ENCODE measurements at places on chromosomes 6 and 20.

GRCh38 chr6:133997267-133997666, 44.2 kb downstream of the TBPL1 start:
- no peak for DNase-seq

- no peak for DNase-seq
These were observed 223.5 kb upstream of the ID4 start for GRCh38 chr6:19613678-19614077.

DNA sequence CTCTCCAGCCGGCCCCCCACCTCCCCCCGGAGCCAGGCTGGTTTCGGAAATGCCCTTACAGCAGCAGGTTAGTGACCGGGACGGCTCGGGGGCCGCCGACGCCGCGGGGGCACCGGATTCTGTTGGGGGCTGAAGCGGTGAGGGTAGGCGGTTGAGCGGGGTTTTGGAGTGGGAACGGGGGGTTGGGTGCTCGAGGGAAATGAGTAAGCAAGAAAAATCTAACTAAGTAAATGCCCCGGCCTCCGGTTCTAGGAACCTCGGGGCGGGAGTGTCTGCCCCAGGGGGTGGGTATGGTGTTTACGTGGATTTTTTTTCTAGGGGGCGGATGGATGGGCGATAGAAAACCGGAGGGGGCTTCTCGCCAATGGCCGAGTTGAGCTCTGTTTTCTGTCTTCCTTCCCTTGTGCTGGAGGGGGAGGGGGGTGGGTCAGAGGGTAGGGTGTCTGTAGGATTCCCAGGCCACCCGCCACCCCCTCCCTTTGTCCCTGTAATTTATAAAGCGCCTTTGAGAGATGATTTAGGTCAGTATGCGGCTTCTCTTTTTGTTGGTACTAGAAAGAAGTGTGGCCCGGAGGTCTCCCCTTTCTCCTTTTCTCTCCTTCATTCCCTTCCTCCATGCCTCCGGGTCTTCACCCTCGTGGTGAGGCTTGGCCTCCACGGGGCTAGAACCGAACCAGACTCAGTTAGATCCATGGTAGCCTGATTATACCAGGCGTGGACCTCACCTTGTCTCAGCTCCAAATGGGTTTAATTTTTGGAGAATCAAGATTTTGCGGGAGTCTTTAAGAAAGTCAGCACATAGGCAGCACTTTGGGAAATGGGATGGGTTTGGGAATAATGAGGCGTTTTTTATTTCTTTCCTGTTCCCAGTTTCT, 2.3 kb downstream of the E2F3 start:
- peak; percentile 63 for DNase-seq

GRCh38 chr6:154331750-154332149, 24.9 kb downstream of the IPCEF1 start:
- DNase-seq: no peak

DNA sequence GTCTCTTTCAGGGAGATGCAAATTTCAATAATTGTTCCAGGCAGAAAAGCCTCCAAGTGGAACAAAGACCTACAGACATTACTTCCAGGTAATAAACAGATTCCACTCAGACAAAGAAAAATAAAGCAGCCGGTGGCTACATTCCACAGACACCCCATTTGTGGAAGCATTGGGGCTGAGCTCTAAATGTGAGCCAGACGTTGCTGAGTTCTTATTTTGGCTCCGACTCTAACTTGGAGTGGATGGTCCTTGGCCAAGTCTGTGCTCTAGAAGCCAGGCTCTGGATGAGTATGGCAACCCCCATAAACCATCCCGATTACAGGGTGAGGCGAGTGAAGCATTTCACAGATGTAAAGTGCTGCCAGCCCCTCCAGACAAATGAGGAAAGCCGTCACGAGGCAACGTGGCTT, 6.6 kb downstream of the TRAM2 start:
- DNase-seq: no peak

- no peak for DNase-seq
These were observed 3.3 kb downstream of the MAPRE1 start for GRCh38 chr20:32823078-32823477.

DNA sequence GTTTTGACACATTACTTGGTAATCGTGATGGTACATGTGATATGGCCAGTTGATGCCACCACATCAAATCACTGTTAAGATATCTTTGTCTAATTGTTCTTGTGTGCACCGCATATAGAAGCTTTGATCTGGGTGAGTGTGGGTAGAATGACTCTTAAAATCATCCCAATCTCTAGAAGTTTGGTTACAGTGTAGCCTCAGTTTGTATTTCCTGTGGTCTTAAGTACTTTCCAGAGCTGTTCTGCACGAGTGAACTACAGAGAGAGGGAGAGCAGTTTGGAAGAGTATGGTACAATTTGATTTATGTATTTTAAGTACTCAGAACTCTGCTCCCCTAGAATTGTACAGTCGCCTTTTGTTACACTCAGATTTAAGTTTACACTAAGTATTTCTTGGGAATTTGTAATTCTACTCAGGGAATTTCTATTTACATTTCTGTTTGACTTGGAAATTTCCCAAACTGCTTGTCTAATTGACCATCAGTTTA, 37.5 kb downstream of the SNX9 start:
- DNase-seq: peak; percentile 13

DNA sequence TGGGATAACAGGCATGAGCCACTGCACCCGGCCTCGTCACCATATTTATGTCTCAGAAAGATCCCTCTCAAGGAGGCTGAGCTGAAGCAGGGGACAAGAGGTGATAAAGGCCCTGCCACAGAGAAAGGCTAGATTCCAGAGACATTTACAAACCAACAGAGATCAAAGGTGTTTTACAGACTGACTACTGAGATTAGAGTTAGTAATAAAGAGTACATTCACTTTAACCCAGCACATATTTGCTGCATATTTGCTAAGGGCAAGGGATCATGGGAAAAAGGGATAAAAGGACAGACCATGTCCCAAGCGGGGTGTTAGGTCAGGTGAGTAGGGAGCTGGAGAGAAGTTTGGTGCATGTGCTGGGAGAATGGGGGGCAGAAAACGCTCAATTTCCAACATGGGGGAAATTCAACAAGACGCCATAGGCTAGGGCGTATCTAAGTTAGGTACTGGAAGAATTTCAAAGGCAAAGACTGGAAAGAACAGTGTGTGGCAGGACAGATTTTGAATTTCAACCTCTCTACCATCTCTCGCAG, 43.8 kb upstream of the SEC63 start:
- no peak for DNase-seq

- DNase-seq: no peak
These were observed 422.2 kb upstream of the PLCB4 start for GRCh38 chr20:8646716-8647115.

GRCh38 chr6:167115054-167115453, 7.8 kb upstream of the CCR6 start:
- DNase-seq: no peak

DNA sequence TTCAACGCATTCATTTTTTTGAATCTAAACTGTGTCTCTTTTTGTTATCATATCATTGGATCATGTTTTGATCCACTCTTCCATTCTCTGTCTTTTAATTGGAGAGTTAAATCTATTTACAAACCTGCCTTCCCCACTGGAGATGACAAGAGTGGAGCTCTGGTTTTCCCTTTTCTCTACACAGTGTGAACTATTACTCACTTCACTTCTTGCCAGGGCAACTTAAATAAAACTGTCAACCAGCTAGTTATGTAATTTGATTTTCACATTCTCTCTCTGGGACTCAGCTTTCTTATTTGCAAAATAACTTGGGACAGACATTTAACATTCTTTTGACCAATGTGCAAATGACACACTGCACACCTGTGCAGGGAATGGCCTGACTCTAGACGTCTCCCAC, 230.8 kb upstream of the CST7 start:
- DNase-seq: no peak

DNA sequence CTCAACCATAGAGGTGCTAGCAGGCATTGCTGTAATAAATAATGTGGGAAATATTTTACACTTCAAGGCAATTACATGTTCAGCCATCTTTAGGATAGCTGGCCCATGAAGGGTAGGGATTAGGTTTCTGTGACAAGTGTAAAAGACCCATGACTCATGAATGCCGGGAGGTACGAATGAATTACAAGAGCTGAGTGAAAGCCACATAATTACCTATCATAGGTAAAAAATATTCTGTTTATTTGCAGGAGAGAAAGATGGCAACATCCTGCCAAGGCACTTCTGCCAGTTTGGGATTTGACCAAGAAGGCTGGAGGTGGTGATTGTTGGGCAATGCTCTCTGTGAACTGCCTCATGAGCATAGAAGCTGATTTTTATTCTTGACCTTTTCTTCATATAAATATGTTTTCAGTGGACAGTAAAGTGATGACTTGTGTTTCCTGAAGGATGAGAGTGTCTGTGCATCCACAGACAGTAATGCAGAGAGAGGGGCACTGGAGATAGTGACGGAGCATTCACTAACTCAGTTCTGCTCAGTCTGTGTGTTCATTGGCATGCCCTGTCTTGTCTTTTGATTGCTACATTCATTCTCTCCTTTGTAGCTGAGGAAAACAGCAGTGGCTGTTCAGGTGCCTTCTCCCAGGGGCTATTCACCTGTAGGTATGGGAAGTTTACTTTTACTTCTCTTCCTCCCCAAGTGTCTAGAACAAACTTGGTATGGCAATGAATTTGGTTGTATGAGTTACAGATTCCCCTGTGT, 481.1 kb downstream of the TFAP2B start:
- DNase-seq: no peak

GRCh38 chr6:12481850-12482249, 191.7 kb downstream of the EDN1 start:
- DNase-seq: no peak

GRCh38 chr6:83436674-83437073, 5.8 kb upstream of the ME1 start:
- DNase-seq: no peak

GRCh38 chr6:107740496-107741190, 83.5 kb downstream of the SCML4 start:
- DNase-seq: no peak

DNA sequence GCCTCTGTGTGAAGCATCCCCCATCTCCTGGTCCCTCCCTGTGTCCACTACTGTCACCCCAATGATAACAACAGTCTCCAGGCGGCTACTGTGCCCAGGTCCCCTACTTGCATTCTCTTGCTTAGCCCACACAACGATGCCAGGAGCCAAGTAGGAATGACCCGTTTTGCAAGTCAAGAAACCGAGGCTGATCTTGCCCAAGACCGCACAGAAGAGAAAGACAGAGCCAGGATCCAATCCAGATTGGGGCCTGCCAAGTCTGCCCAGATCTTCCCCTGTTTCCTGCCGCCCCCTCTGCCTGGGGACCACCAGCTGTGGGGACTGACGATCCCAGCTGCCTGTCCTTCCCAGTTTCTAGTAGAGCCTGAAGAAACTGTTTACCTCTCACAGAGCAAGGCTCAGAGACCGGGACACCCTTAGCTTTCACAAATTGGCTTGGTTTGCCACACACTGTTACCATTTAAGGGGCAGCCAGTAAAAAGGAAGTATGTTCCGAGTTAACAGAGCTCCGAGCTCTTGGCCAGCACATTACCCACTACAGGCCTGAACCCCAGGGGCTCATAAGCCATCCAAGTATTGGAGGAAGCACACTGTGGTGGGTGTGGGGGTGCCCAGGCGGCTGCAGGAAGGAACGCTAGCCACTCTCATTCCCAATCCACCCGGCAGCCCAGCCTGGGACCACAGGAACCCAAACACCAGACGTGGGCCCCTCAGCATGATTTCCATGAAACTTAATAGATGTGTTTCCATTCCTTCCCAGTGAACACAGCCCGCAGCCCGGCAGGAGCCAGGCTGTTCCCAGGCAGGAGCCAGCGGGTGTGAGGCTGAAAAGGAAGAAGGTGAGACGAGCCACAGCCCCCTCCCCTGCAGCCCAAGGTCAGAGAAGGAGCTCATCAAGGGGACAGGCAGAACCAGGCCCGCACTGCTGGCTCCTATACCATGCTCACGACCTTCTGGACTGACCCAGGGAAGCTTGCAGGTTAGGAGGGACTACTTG, 7.9 kb downstream of the KIAA1755 start:
- DNase-seq: no peak

GRCh38 chr20:16115911-16116552, 457.2 kb downstream of the KIF16B start:
- DNase-seq: no peak

GRCh38 chr6:121890307-121890910, 455.0 kb downstream of the GJA1 start:
- DNase-seq: no peak

DNA sequence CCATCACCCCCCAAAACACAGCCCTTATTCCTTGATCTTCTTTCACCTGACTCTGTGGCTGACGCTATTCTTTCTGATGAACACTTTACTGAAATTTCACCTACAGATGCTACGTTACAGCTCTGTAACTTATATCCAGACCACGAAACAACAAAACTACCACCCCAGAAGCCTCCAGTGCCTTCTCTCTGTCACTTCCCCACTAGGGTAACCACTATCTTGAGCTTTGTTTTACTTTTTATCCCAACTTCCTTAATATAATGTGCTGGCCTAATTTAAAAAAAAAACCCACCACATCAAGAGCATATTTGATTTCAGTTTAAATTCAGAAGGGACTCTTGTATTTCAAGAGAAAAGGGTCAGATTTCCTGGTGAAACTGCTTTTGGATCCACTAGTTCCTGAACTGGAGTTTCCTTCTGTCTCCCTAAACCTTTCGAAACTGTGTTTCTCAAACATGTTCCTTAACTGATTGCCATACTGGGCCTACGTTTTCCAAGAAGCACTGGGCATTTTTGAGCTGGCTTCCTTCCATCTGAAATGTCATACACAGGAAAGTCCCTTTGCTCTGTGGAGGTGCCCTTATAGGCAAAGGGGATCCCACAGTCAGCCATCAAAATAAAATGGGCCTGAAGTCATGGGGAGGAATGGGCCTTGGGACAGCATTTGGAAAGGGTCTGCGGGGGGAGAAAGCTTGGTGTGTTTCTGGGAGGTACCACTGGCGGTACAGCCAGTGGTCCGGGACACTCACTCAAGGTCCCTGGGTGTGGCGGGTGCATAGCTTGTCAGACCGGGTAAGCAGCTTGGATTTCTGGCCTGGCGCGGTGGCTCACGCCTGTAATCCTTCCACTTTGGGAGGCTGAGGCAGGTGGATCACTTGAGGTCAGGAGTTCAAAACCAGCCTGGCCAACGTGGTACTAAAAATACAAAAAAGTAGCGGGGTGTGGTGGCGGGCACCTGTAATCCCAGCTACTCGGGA, 25.8 kb upstream of the RTF2 start:
- no peak for DNase-seq

Measured in activated CD4-positive, CD25-positive, alpha-beta regulatory T cell treated with anti-CD3 and anti-CD28 coated beads, Interleukin-2, amount 50 U/mL, for 16 hours (primary cell).